CD4-positive, alpha-beta T cell treated with Interleukin-15 for 1 hour (primary cell): ENCODE measurements at places on chromosomes 16 and 17.

DNA sequence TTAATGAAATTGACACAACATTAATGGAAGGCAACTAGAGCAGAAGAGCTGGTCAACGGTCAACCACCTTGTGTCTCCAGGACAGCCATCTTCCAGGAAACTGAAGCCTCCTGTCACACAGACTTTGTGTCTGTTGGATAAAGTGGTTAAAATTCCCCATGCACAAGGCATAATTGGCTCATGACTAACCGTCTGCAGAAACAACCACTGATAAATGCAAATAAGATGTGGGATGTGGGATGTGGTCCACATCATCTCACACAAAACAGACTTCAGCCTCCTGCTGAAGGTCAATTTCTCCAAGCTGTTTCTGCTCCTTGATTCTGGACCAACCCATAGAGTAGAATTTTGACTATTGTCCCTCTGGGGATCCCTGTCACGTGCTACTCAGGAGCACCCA, 26.9 kb upstream of the XYLT1 start:
- DNase-seq, result no peak

DNA sequence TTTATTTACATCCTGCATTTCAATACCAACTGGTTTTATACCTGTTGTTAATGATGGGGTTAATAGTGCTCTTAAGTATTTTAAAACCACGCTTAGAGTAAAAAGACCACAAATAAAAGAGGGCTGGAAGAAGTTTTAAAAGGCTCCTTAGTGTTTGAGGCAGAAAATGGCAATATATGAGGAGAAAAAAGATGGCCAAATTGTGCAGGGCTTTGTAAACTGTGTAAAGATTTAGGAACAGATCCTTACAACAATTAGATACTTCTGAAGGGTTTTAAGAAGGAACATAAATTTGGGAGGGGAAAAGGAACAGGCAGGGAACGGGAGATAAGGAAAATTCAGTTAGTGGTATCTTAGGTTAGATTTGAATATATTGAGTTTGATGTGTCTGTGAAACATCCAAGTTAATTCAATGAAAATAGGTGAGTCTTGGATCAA, 12.7 kb downstream of the CDC27 start:
- DNase-seq, result no peak

DNA sequence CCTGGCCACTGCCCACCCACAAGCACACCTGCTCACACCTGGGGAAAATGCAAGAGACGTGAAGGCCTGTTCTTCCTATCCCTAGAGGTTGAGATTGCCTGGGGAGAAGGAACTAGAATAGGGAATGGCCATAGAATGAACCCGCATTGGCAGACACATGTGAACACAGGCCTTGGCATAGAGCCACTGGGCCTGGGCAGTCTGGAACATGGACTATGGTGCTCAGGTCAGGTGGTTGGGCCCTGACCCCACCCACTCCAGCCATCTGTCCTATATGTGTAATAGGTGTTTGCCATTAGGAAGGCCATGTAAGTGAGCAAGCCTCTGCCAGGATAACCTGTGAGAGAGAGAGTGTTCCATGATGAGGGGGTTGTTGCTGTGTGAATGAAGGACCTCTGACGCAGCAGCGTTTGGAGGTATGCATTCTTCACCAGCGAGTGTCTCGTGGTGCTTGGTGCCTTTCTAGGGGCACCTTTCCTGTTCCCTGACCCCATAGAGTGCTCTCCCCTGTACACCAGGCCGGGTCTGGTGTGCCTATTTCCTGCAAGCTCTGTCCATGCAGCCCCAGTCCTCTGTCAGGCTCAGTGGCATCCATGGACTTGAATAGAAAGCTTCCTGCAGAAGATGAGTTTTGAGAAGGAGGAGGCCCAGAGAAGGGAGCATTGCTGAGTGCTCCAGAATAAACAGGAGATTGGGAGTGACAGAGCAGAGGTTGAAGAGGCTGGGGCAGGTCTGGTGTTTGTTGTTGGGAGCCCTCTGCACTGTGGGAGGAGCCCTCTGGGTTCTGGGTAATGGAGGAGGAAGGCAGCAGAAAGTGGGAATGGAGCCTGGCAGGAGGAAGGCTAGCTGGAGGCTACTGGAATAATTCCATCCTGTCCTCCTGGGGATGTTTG, 15.6 kb downstream of the CTRL start:
- no peak for DNase-seq

GRCh38 chr16:87484487-87485331, 8.1 kb downstream of the ZCCHC14 start:
- DNase-seq, result no peak

DNA sequence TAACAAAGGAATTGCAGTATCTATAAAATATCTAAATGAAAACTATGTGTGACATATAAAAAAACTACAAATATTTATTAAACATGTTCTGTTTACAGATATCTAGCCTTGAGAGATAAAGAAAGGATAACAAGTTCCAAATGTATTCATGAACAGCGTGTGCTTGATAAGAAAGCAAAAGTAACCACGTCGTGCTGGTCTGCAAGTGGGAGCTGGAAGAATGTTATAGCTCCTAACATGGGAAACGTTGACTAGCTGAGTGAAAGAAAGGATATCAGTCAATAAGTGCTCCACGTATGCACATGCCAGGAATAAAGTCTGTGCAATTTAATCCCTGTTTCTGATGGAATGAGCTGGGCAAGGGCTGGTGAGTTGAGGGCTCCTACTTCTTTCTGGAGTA, 71.2 kb upstream of the CDYL2 start:
- no peak for DNase-seq

GRCh38 chr16:49838441-49839016, 17.4 kb downstream of the ZNF423 start:
- no peak for DNase-seq

DNA sequence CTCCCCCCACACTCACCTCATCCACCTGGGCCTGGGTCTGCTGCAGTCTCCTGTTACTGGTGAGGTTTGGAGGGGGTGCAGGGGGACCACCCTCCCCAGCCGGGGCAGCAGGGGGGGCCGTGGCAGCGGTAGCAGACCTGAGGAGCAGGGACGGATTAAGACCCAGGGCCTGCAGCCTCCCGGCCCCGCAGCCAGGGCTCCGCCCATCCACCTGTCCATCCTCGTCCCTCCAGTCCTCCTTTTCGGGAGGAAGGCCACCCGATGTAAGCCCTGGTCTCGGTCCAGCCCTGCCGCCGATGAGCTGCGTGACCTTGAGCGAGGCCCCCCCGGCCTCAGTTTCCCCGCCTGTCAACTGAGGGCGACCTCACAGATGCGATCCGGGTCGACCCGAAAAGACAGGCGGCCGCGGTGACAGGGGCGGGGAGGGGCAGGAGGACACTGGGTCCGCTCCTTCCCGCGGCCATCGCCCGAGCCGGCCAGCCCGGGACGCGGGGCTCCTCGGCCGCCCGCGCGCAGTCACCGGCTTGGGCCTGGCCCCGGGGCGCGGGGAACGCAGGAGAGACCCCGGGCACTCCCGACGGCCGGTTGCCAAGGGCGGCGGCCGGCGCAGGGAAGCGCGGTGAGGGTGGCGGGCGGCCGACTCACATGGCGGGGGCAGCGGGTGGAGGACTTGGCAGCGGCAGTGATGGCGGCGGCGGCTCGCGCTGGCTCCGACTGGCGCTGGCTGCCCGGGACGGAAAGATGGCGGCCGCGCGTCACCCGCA, at the start of gene VAMP2:
Gene VAMP2, minus strand, starts transcription at position 716 of the 764 bp plus-strand sequence. Its CDS starts 69 bp downstream, at position 647.
- peak; percentile 84 for DNase-seq

DNA sequence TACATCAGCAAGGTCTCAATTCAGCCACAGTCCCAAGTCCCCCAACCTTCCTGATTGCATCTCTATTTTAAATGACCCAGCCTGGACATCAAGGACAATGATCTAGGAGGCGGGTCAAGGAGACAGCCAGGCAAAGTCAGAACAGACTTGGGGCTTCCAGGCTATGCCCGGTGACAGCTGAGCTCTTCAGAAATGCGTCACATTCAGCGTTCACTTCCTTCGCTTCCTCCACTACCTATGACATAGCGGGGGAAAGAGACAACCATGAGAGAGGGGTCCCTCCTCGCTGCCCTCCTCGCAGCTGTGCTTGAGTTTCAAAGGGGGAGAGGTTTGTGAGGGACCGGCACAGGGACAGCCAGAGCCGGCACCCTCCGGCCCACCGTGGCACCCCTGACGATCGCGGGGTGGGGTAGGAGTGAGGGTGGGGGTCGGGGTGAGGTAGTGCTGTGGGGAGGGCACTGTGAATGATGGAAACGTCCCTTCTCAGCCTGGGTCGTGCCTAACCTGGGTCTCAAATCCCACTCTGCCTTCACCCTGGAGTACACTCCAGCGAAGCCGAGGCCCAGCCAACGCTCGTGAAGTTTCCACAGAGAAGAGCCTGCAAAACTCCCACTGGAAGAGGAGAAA, 12.3 kb upstream of the LGALS3BP start:
- DNase-seq, result no peak

DNA sequence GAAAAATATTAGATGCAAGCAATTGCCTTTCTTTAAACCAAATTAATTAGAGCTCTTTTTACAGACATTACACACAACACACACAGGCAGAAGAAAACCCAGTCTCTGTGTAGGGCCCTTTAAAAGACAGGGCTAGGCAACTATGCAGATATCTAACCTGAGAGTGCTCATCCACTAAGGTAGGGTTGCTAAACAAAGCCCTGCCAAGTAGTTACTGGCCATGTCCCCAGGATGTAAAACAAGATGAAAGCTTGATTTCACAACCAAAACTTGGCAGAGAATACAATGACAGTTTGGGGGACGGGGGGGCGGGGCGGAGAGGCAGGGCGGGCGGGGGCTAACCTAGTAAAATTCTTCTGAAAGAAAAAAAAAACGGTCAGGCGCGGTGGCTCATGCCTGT, 669.0 kb upstream of the CA10 start:
- no peak for DNase-seq

- no peak for DNase-seq
Measured at GRCh38 chr17:79388556-79389295, 222.1 kb downstream of the RBFOX3 start.

GRCh38 chr16:11251525-11252481, 4.2 kb downstream of the SOCS1 start:
- peak; percentile 82 for DNase-seq

DNA sequence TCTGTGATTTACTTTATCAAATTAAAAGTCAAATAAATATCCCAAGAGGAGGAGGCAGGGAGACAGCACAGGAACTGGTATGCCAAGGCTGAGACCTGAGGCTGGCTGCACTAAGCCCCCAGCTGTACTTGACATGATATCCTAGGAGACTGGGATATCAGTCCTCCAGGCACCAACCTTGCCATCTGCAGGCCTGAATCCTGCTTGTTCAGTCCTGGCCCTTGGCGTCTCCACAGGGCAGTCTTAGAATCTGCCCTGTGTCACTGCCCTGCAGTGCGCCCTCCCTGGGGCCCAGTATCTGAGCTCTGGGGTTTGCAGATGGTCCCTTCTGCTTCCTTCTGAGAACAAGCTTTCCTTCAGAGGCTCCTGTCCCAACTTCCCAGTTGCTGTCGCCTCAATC, 75.9 kb downstream of the HS3ST3A1 start:
- no peak for DNase-seq

DNA sequence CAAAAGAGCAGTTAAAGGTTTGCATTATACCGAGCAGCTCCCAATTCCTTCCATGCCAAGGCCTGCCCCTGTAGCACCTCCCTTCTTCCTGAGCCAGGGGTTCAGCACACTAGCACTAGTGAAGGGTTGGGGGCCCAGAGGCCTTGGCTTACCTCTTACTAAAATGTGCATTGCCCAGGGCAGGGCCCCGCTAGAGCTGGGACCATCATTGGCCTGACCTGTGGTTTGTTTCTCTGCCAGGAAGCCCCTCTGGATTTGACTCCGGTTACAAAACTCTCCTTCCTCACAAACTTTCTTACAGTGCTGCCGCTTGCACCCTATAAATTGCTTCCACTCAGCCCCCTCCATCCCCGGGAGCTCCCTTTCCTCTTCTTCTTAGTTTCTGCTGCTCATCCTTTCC, 33.8 kb downstream of the MPRIP start:
- DNase-seq, result no peak

DNA sequence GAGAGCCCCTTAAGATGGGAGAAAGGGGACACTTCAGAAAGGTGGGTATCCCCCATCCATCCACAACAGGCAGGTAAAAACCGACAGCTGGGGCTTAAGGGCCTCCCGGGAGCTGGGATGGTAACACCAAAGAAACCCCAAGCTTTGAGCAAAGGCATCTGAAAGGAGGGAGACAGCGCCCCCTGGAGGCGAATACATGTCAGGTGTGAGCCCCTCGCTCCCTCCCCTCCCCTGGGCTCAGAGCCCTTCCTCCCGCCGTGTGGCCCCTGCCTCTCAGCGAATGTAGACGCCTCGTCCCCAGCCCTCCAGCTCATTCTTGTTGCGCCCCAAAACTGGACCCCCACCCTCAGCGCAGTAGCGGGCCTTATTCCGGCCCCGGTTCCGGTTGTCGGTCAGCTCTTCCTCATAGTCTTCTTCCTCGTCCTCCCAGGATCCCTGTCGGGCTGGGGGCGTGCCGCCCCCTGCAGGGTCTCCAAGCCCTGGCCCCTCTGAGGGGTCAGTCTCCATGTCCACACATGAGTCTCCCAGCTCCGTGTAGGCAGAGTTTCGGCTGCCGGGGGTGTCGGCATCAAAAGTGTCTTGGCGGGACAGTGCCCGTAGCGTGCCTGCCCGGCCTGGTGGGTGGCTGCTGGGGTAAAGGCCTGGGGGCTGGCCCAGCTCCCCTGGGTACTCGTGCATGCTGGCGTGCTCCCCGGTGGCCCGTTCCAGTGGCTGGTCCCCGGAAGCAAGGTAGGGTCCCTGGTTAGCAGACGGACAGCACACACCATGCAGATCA, 9.1 kb upstream of the ARL5C start:
- DNase-seq, result peak; percentile 75

GRCh38 chr16:84074721-84075120, 32.1 kb upstream of the SLC38A8 start:
- DNase-seq, result no peak

GRCh38 chr17:72182371-72182873, 61.6 kb downstream of the SOX9 start:
- DNase-seq, result no peak

DNA sequence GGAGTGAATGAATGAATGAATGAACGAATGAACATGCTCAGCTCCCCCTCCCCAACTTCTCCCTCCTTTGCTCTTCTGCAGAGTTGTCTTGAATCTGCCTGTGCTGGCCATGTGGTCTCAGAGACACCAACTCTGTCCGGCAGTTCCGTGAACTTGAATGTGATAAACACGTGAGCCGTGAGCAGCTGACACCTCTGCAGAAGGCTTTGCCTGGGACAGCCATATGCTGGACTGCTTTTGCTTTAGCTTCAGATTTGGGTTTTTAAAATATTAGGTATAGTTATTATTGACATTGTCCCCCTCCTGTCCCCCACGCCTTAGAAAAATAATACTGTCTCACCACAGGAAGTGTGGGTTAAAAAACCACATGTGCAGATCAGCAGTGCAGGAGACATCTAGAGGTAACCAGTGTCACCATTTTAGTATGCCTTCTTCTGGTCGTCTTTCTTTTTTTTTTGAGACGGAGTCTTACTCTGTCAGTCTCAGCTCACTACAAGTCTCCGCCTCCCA, 83.8 kb downstream of the ABCC1 start:
- DNase-seq, result peak; percentile 22

DNA sequence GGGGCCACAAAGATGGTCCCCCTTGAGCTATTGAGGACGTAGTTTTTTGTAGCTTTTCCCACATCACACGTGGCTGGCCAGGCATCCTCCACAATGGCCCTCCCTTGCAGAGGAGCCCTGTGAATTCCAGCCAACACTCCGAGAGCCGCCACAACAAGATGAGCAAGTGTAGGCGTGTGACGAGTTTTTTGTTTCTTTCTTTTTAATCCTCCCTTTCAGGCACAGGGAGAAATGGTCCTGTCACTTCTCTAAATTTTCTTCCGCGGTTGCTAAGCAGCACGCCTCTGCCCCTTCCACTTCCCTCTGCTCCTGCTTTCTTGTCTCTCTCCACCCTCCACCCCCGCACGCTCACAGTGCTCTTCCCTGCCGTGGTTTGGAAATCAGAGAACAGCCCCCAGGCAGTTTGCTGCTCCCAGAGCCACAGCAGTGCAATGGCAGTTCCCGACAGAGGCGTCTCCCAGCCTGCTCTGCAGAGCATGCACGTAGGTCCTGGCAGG, 68.0 kb upstream of the MRTFB start:
- DNase-seq, result no peak
